Hindlimb muscle (tissue), 1 donor: ENCODE measurements at places on chromosomes 5 and 9. TPM values are rescaled to one million over a fixed set of nuclear protein-coding genes. Genes with fewer than 3 reads are reported as not detected.

Gene PCSK5
- 11.3 TPM for polyA plus RNA-seq

Gene DMRT3
- polyA plus RNA-seq = not detected

Gene SAXO1
- polyA plus RNA-seq = 0.06 TPM

Gene MYOZ3
- 12.5 TPM for polyA plus RNA-seq

Gene HEMGN
- 4.2 TPM for polyA plus RNA-seq

Gene PAPPA
- polyA plus RNA-seq = 0.67 TPM

Gene PRR16
- 28.0 TPM for polyA plus RNA-seq

Gene HSPB3
- polyA plus RNA-seq = 123 TPM

Gene DOK3
- 9.8 TPM for polyA plus RNA-seq

Gene ANKRD18A
- polyA plus RNA-seq = not detected

GRCh38 chr5:14193496-14193895, 50.4 kb downstream of the TRIO start:
- DNase-seq = no peak

- no peak for DNase-seq
These were observed 165.8 kb upstream of the NR3C1 start for GRCh38 chr5:143569213-143569701.

GRCh38 chr5:90301248-90301647, 108.3 kb downstream of the CETN3 start:
- no peak for DNase-seq

DNA sequence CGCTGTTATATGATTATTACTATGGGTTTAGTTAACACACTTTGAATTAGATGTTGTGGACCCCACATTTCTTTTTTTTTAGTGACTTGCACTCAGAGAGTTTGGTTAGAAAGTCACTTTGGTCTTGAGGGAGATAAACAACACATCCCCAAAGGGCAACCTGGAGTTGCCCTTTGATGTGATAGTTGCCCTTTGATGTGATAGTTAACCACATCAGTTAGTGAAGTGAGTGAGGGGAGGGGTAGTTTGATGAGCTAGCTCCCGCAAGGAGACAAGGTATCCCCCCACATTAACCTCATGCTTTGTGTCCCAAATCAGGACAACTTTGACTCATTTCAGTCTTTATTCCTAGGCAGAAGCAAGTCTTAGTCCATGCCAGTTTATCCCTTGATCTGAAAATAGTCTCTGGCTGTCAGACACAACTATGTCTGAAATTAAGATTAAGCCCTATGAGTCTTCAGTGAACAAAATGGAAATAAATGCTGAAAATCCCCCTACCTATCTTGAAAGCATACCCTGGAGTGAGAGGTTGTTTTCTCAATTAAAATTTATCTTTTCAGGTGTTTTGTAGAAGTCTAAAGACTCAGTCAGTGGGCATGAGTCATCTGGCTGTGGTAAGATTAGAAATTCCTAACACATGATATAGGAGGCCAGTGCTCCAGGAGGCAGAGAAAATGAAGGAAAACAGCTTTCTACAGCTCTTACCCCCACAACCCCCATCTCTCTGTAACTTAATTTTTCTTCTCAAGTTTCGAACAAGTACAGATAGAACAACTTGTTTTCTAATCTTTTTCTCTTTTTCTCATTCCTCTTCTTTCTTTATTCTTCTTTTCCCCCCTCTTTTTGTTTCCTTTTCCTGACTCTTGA, 208.9 kb upstream of the DMRTA1 start:
- no peak for DNase-seq

- DNase-seq = no peak
These were observed 307.3 kb upstream of the MPDZ start for GRCh38 chr9:13586587-13587374.

DNA sequence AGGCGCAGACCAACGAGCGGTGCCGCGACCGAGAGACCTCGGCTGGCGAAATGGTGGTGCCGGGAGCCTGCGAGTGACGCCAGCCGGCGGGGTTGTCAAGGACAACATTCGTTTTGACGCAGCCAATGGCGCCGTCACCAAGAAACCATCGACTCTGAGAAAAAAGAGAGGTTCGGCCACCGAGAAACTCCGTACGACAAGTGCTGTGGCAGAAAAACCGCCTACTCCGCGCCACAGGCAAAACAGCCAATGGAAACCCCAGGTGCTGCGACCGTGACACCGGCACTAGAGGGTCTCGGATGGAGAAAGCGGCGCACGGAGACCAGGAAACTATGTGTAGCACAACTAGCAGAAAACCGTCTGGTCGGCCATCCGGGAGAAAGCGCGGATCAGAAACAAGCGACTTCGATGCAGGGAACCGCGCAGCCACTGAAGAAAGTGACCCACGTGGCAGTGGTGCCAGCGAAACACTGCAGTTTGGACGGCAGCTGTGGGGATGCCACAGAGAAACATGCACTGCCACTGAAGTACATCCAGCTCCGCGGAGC, 88.8 kb downstream of the ANXA2R start:
- peak; percentile 37 for DNase-seq

- no peak for DNase-seq
These were observed 473.6 kb downstream of the DMAC1 start for GRCh38 chr9:7325995-7326394.

DNA sequence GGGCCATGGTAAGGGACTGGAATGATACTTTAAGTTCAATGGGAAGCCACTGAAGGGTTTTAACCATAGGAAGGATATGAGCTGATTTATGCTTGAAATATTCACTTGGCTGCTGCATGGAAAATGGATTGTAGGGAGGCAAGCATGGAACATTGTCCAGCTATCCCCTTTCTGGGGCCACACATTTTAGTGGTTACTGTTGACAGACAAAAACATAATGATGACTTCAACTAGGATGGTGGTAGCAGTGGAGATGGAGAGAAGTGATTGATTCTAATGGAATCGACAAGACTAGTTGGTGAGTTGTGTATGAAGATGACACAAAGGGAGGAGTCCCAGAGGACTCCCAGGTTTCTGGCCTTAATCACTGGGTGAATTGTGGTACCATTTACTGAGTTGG, 6.2 kb upstream of the FCHSD1 start:
- no peak for DNase-seq

- no peak for DNase-seq
These were observed 31.6 kb downstream of the CDH6 start for GRCh38 chr5:31225118-31225517.

DNA sequence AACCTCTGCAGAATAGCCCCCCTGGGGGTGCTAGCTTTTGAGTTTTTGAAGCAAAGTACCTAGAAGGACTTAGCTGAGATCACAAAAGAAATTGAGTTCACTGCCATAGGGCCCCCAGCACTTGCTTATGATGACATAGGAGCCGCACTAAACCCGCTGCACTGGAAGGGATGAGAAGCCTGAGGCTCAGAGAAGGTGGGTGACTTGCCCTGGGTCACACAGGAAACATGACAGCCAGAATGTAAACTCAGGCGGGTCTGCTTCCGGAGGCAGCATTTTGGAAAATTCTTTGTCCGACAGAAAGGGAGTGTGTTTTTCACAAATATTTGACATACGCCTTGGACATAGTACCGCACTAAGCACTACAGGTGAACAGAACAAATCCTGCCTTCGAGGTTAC, 8.4 kb upstream of the TOR1B start:
- no peak for DNase-seq

DNA sequence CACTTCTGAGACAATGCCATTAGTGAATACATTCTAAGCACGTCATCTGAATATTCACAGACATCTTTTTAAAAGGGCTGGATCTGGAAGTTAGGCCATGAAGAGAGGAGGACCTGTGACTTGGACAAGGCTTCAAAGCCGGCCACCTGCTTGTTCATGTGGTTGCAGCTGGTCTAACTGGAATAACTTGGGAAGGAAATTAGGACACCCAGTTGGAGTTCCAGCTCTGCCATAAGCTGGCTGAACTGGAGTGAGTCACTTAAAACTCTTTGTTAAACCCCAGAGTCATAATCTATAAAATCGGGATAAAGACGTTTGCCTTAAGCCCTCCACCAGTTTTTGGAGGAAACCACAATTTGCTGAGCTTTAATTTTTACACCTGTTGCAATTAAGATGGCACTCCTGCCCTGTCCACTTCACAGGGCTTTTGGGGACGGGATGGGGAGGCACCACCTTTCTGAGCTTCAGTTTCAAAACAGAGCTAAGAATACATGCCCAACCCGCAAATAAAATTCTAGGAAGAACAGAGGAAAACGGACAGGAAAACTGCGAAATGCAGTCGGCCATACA, 536 bp upstream of the STX17 start:
- no peak for DNase-seq

DNA sequence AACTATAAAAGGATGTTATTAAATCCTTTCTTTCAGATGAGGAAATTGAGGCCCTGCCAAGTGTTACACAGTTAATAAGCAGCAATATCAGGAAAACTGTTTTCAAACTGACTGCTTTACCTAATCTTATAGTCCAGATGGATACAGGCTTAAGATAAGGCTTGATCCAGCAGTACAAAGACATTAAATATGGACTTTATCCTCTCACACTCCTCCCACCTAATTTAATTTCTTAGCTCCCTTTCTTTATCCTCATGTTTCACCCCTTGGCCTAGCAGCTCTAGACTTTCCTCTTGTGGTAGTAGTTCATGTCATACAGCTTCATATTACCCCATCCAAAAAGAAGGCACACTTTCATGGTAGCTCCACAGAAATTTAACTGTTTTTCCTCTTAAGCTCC, 164.5 kb downstream of the BAAT start:
- no peak for DNase-seq

DNA sequence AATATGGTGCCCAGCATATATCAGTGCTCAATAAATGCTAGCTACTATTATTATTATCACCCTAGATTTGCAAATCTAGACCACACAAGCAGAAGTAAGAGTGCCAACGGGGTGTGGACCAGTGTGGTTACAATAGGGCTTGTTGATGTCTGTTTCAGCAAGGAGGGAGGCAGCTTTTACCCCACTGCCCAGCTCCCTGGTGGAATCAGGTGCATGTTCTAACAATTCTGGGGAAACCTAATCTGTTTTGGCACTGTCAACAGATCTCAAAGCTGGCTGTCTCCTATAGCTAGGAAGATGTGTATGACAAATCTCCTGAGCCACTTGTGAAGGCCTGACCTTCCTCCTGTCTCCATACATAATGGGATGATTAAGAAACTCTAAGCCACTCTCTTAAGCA, 5.7 kb downstream of the TGFBI start:
- DNase-seq = no peak

DNA sequence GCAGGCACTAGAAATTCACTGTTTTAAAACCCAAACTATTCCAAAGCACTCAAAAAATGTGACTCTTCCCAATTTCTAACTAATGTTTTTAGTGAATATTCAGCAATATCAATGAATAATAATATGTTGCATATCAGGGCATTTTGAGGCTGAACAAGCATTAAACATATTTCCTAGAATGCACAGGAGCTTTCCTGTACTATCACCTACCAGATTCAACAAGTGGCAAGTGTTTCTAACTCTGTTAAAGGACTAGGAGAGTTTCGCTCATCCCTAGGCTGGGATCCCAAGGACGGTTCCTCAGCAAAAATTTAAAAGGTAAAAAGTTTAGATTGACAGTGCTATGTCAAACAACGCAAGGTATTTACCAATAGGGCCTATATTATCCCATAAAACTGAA, 21.0 kb downstream of the GNE start:
- DNase-seq = no peak

DNA sequence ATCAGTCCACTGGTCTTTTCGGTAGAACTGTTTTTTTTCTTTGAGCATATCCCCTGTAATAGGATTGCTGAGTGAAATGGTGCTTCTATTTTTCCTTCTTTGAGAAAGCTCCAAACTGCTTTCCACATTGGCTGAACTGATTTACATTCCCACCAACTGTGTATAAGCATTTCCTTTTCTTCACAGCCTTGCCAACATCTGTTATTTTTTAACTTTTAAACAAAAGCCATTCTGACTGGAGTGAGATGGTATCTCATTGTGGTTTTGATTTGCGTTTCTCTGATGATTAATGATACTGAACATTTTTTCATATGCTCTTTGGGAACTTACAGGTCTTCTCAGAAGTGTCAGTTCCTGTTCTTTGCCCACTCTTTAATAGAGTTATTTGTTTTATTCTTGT, 764.7 kb downstream of the MTRR start:
- DNase-seq = no peak

DNA sequence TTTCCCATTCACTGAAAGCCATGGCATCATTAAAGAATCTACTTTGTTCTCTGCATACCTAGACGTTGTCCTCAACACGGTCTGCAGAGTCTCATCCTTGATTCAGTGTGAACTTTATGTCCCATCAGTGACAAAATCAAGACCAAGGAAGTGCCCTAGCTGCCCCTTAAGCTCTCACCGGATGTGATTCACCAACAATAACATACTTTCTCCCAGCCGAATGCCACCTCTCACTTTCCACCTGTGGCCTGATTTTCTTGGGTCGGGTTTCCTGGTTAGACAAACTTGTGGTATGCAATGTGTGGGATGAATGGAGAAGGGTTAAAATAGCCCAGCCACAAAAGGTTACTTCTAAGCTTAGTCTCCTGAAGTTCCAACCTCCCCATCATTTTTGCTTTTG, 145.3 kb upstream of the PAPPA start:
- no peak for DNase-seq

DNA sequence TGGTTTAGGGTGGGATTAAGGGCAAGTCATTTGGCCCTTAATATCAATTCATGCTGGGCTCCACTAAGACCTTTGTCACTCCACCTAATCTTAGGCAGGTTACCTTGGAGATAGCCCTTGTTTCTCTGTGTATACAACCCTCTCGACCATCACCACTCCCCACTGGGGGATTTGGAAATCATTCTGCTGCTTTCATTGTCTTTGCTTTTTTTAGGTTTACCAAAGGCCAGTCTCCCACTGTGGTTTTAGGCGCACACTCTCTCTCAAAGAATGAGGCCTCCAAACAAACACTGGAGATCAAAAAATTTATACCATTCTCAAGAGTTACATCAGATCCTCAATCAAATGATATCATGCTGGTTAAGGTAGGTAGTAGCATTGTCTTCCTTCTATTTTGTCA, 6.2 kb downstream of the GZMK start:
- no peak for DNase-seq

GRCh38 chr9:95979446-95979845, 104.0 kb downstream of the ERCC6L2 start:
- peak; percentile 22 for DNase-seq

DNA sequence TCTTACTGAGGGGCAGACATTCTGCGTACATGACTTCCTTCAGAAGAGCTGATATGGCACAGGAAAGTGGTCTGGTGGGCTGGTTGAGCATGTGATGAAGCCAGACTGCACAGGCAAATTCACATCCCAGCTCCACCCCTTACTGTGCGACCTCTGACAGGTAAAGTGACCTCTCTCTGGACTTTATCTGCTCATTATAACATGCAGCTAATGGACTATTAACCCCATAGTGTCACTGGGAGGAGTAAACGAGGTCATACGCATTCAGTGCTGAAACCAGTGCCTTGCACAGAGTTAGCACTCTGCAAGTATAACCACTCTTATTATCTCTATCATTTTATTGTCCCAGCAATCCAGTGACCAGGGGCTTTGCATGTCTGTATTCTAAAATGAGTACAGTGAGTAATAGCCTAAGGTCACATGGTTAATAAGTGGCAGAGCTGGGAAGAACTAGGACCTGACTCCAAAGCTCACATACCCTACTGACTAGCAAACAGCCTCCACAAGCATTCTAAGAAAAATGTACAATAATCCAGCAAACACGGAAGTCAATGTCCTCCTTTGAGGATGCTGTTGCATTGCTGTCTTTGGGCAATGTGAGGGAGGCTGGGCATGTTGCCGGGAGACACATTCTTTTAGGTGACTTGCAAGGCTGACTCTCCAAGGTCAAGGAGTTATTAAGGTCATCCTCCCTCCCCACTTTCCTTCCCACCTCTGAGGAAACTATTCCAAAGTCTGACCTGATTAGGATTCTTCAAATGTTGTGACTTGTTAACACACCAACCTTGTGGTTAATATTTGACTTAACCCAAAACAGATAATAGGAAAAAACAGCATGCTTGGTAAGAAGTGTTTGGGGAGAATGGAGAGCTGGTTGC, 19.0 kb downstream of the GLRX start:
- DNase-seq = no peak

- DNase-seq = no peak
These were observed 52.0 kb upstream of the SNCAIP start for GRCh38 chr5:122259995-122260394.
